ENCODE measurements at places on chromosomes 13 and 19.
A peak's percentile ranks its signal among the peaks of the same experiment; 100 is the strongest.

GRCh38 chr13:80040981-80041317 lies 300.0 kb downstream of the SPRY2 start:
- no peak for DNase-seq

DNA sequence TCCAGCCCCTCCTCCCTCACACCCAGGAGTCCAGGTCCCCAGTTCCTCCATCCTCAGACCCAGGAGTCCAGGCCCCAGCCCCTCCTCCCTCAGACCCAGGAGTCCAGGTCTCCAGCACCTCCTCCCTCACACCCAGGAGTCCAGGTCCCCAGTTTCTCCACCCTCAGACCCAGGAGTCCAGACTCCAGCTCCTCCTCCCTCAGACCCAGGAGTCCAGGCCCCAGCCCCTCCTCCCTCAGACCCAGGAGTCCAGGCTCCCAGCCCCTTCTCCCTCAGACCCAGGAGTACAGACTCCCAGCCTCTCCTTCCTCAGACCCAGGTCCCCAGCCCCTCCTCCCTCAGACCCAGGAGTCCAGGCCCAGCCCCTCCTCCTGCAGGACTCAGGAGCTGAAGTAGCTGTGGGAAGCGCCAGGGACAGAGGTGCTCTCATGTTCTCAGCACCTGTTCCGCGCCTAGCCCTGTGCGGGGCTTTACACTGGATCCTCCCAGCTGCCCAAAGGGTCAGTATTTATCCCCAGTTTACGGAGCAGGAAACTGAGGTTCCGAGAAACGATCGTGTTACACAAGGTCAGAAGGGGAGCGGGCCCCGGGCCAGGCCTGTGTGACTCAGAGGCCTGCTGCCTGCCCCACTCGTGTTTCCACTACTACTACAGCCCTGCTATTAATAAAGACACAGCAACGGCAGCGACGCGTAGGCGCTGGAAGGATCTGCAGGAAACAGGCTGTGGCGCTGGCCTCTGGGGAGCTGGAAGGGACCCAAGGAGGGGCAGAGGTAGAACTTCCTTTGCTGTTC lies 1.7 kb upstream of the SBK3 start:
- DNase-seq = no peak

DNA sequence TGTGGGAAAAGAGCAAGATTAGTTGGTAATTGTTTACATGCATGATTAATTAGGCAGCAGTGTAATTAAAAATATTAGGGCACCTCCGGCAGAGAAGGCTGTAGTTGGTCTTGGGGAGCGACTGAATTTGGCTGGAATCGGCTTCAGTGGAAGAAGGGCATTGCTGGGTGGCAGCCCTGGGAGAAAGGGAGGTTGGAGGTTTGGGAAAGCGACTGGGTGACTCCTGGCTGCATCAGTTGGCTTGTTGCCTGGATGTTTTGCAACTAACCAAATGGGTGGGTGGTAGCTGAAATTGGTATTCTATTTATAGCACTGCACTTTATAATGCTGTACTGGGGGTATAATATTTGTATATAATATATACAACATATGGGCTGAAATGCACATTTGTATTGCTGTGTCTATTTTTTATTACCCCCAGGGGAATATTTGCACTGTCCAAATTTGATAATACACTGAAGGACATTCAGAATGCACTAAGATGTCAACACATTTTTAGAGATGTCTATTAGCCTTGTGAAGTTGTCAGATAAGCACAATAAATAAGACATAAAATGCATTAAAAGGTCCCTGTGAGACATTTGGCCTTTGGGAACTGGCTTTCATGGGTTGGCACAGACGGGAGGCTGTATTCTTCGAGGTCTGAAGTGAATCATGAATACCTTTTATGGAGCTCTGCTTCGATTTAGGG lies 1.7 kb downstream of the B3GLCT start:
- no peak for DNase-seq

GRCh38 chr19:42199440-42200115 lies 17.9 kb downstream of the DEDD2 start:
- peak; percentile 74 for DNase-seq

GRCh38 chr19:43700395-43701000 lies 15.4 kb upstream of the IRGC start:
- DNase-seq = no peak

GRCh38 chr13:34748073-34748472 lies 194.0 kb upstream of the NBEA start:
- no peak for DNase-seq

DNA sequence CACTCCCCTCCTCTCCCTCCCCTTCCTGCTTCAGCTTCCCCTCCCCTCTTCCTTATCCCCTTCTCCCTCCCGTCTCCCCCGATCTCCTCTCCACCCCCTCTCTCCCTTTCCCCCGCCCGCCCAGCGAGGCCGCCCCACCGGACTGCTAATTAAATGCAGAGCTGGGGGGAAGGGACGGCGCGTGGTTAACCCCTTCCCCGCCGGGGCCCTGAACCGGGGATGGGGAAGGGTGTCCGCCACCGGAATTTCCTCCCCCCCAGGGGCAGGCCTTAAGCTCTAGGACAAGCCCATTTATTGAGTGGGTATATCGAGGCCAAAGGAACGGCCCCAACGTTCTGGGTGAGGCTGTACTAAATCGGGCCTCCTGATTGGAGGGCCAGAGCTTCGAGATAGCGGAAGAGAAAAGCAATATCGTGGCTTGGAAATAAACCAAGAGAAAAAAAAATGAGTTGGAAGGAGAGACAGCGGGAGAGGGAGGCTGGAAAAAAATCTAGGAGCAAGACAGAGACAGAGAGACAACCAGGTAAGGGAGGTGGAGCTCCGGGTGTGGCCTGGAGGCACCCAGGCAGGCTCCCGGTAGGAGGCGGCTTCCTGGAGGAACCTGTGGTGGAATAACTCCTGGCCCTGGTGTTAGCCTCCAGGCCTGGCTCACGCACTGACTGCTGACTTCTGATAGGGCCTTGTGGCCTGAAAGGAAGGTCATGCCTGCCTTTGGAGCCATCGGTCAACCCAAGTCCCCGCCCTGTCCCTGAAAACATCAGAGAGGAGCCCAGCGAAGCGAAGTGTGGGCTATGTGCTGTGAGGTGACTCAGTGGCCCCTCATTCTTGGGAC lies 11.6 kb upstream of the JUND start:
- DNase-seq = no peak

DNA sequence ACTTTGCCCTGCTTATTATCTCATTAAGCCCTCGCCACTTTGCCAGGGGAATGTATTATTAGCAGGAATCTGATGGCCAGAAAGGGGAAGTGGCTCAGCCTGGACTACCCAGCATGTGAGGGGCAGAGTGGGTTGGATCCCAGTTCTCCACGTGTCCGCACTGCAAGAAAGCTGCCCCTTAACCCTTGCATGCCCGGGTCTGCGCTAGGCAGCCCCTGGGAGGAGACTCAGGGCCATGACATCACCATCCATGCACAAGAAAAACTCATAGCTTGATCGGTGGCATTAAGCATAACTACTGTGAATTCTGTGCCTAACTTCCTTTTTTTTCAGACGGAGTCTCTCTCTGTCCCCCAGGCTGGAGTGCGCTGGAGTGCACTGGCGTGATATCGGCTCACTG lies 8.9 kb downstream of the CACNG8 start:
- no peak for DNase-seq

GRCh38 chr13:112545856-112546255 lies 42.1 kb downstream of the TUBGCP3 start:
- DNase-seq = no peak

DNA sequence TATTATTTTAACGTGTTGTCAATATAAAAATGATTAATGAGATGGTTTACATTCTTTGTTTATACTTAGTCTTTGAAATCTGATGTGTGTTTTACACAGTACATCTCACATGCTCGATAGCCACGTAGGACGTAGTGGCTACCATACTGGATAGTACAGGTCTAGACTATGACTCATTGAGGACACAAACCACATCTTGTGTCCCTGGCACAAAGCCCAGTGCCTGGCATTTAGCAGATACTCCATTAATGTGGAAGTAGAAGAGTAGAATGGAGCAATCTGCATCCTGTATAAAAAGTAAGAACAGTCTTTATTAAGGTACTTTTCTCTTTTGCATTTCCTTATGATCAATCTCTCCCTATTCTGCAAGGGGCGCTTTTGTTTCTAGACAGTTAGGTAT lies 49.0 kb upstream of the FRY start:
- DNase-seq = no peak

DNA sequence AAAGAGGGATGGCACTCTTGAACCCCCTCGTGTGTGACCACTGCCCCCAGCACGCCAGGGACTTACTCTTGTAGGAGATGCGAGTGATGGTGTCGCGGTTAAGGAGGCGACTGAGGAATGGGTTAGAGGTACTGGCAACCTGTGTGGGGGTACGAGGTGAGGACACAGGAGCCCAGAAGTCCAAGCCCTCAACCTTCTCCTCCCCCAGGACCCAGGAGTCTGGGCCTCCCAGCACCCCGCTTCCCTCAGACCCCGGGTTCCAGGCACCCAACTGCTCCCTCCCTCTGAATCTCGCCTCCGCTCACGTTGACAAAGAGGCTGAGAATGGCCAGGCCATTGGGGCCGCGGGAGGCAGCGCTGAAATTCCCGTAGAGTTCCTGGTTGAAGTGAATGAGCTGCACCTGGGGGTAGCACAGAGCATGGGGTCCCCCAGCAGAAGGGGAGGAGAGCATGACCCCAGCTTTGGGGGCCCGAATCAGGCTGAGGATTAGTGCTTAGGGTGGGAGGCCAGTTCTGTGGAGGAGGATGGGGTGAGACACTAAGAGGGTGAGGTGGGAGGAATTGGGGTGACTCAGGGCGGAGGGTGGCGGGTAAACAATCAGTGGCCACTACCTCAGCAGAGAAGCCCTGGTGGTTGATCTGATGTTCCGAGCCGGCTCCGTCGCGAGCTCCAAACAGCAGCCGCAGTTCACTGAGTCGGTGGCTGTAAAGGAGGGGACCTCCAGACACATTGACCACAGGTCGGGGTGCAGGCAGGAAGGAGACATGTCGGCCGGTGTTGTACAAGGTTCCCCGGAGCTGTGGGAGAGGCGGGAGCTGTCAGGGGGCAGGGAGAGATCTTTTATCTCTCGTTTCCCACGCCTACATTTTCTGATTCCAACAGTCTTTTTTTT lies 2.5 kb upstream of the DBP start:
- no peak for DNase-seq

GRCh38 chr19:56167064-56167578 lies 8.7 kb upstream of the GALP start:
- DNase-seq = no peak

DNA sequence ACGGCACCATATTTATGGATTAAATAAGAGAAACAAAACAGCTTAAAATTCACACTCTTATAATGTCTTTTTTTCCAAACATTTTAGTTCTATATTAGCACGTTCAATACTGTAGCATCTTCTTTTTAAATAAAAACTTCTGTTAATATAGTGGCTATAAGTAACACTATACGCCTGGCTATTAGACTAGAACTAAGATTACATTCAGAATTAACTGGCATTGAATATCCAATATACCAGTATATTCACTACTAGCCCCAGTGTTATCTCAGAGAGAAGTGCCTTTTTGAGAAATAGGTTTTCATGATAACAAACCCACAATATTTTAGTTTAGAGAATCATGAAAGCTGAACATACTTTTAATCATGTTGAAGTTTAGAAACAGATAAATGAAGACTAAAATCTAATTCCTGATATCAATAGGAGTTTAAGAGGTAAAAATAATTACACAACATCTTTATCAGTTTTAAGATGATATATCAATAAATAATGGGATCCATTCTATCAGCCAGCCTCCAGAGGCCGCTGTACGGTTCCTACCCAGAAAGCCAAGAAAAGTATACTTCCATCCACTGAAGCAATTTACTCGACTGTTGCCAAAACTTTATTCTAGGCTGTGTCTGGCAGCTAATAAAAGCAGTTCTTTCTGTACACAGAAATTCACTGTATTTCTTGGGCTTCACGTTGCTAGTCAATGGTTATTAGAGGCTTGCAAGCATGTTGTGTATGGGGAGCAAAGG lies 1113.4 kb upstream of the MIR17HG start:
- no peak for DNase-seq

DNA sequence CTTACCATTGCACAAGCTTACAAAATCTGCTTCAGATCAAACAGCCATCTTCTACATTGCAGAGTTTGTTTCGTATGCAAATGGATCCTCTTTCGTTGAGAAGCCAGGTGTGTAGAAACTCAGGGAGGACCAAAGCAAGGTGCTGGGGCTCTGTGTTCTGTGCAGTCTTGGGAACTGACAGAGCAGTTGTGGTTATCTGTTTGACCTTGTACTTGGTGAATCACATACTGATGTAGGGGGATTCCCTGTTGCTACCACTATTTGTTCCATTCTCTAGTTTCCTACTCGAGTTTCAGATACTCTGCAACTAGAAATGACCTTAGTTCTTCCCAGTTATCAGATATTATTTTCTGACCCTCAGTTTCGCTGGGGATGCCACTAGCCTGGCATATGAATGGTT lies 95.2 kb upstream of the CLDN10 start:
- DNase-seq = peak; percentile 53

- no peak for DNase-seq
These were observed 5.1 kb downstream of the COL4A1 start for GRCh38 chr13:110301606-110302553.

DNA sequence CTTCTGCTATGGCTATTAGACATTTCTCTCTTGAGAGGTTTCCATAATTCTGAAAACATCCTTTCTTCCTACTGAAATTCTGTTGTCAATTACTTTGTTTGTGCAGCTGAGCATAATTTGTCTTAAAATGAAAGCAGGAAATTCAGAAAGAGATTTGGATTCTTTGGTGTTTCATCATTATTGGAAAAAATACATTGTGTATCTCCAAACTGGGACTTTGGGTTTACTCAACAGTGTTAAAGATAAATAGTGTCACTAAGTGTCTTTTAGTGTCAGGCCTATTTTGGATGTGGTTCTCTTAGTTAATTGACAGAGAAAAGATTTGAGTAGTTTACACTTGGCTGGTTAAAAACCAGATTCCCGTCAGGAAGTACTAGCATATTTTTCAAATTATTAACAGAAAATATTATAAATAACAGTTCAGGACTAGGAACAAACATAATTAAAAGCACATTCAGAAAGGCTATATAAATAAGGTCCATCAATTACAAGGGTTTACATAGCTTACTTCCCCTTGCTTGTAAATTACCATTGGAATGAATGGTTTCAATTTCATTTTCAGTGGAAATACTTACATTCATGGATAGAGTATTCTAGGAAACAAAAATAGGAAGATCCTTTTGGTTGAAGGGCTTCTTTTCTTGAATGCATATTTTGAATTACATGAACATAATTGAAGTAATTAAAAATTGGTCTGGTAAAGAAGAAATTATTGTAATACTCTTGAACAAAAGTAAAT lies 483.1 kb downstream of the GPC6 start:
- DNase-seq = no peak

DNA sequence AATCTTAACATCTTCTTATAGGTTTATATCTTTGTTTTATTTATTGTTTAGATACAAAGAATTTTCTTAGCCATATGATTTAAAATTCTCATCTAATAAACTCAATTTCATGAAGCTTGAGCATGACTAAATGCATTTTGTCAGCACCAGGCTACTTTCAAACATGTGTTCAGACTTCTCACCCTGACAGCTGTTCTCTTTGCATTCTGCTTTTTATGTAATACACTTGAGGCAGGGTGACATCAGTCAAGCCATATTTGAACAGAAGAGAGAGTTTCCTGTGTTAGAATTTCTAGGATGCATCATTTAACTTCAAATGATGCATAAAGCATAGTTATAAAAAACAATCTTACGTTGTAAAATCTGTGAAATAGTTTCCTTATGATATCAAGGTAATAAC lies 1295.1 kb upstream of the PCDH20 start:
- DNase-seq = no peak

GRCh38 chr19:45938733-45939319 lies 24.2 kb upstream of the NANOS2 start:
- no peak for DNase-seq
